ENCODE measurements at places on chromosomes 2 and 18.

GRCh38 chr2:21452678-21453077, 328.9 kb downstream of the TDRD15 start:
- DNase-seq = no peak

DNA sequence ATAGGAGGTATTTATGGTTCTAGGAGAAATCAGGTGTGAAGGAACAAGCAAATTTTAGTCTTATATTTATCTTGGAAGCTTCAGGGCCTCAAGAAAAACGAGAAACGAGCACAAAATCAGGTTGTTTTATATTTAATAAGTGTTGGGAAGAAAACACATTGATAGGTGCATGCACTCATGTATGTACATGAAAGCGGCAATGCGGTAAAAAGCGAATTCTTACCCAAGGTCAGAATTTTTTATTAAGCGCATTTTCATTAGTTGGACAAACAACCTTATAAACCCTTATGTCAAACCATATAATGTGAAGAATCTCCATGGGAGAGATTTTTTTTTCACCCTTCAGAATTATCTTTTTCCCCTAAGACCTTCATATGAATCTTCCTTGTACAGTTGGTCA, 25.4 kb downstream of the SLC66A3 start:
- DNase-seq = no peak

GRCh38 chr2:64303250-64303649, 150.7 kb upstream of the LGALSL start:
- no peak for DNase-seq

DNA sequence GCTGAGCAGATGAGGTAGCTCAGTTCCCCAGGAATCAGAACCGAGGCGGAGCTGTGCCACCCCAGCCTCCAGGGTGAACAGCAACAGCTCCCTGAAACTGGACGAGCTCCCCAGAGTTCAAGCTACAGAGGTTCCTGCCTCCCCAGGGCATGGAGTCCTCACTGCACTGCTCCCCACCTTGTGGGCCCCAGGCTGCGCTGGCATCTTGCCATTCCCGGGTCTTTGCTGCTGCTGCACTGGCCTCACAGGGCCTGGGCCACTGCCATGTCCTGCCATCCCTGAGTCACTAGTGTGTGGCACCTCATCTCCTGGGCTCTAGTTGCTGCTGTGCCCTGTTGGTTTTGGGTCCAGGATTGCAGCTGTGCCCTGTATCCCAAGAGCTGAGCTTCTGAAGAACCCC, 166.9 kb downstream of the SNTG2 start:
- DNase-seq = no peak

GRCh38 chr2:46335391-46336282, 38.4 kb downstream of the EPAS1 start:
- DNase-seq = peak; percentile 52

- no peak for DNase-seq
These were observed 643.9 kb upstream of the VRK2 start for GRCh38 chr2:57402755-57403154.

DNA sequence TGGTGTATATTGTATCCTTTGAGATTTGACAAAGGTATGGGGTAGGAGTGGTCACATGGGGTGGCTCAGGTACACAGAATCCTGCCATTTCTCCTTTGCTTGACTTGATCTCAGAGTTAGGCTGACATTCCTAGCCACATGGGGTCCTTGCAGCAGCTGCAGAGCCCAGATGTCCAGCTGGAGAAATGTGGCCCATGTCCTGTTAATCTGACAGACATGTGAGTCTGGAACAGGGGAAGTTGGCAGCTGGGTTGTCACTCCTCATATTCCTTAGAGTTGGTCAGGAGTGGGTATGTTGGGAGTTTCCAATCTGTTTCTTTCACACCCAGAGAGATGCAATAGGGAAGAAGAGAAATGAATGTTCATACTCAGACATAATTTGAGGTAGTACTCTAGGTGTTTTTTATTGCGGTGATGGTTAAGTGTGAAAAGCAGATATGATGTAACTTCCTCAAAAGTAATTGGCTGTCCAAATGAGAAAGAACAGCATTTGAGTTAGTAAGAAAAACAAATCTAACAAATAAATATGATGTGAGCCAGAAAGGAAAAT, 402.6 kb upstream of the MEIS1 start:
- no peak for DNase-seq
